ENCODE measurements at places on chromosomes 4 and X. TPM values are rescaled to one million over a fixed set of nuclear protein-coding genes. Genes with fewer than 3 reads are reported as not detected.

DNA sequence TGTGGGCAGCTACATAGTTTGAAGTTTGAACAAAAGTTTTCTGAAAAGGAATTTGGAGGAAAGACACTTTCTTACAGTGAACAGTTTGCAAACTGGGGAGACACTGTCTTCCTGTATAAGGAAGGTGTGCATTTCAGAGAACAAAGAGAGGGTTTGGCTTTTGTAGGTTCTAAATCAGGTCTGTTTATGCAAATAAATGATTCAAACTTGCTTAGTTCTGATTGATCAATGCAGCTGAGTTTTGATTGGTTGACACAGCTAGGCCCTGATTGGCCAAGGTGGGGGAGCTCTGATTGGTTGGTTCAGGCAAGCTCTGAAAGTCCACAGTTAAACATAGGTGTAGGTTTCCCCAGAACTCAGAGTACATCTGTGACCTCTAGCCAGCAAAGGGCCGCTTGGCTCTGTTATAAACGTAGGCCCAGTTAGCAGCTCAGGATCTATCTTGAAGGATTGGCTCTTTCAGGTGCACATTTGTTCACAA, 63.0 kb upstream of the ENPP6 start:
- no peak for DNase-seq

- no peak for DNase-seq
Observed at GRCh38 chr4:135177321-135177720, 975.7 kb upstream of the PABPC4L start.

The POLN gene
- total RNA-seq: 2.2 TPM

DNA sequence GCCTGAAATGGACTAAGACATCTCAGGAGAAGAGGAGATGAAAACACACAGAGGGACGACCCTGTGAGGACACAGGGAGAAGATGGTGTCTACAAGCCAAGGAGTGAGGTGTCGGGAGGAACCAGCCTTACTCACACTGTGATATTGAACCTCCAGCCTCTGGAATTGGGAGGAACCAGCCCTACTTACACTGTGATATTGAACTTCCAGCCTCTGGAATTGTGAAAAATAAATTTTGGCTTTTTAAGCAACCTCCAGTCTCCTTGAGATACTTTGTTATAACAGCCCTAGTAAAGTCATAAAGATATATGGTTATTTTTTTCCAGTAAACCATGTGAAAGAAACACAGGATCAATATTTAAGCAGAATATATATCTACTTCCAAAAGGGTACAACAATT, 76.5 kb downstream of the DHRSX start:
- no peak for DNase-seq

The MAGEA1 gene
- total RNA-seq: not detected

DNA sequence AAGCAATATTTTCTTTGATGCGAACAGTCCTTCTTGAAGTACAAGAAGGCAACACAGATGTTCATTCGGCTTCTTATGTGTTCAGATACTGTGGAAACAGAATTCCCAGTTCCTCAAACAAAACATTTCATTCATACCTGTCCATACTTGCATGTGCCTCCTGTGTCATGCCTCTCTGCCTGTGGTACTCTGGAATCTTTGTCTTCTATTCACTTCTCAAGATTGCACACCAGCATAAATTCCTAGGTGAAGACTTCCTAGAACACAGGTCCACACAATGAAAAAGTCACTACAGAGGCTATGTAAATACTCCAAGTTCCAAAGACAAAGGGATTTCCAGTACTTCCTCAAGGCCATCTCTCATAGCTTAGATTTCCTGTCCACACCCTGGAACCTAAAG, 367.2 kb downstream of the AFF2 start:
- no peak for DNase-seq

GRCh38 chrX:44891642-44892041, 18.7 kb downstream of the KDM6A start:
- DNase-seq: no peak

The ASB12 gene
- total RNA-seq: not detected

The XKRX gene
- total RNA-seq: 0.05 TPM

The GRIA2 gene
- not detected for total RNA-seq

The SLITRK2 gene
- total RNA-seq: 0.03 TPM

- no peak for DNase-seq
Observed at GRCh38 chr4:129839687-129840086, 743.7 kb downstream of the C4orf33 start.

- no peak for DNase-seq
Observed at GRCh38 chr4:83556816-83557215, 20.9 kb downstream of the GPAT3 start.

- no peak for DNase-seq
Observed at GRCh38 chrX:139559383-139560042, 29.0 kb downstream of the F9 start.
